WTC11 (cell line): ENCODE measurements at places on chromosomes 13 and 19. TPM values are rescaled to one million over a fixed set of nuclear protein-coding genes. Genes with fewer than 3 reads are reported as not detected.

GRCh38 chr19:49157445-49158224 lies at the start of gene TRPM4:
TSS of gene TRPM4 (plus strand) at chr19:49157792. CDS start at chr19:49157867, 75 bp downstream.
- peak; percentile 97 for DNase-seq

DNA sequence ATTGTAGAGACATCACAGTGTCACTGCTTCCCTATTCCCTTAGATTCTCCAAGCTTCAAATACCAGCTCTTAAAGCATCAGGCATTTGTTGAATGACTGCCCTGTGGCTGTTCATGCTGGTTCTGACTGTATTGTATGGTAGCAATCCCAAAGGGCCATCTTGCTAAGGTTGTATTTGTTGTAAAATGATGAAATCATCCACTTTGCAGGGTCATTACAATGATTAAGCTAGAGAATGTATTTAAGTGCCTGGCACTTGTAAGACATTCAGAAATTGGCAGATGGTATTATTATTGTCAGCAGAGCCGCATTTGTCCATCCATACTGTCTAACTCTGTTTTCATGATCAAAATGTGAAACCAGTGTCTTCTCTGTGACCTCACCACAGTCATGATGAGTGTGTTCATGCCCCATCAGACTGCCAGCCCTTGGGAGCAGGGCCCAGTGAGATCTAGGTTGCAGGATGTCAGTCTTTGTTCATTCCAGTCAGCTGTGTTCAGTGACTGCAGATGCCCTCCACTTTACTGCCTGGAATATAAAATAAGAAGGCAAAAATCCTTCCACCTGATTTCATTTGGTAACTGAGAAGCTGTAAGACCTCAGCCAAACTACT lies 86.1 kb downstream of the DHRS12 start:
- no peak for DNase-seq

The ONECUT3 gene
- total RNA-seq, result 0.04 TPM in 1 of 3 replicates, not detected in the others

The QPCTL gene
- 23.8 to 33.3 TPM (median 27.5 TPM) in 3 replicates for total RNA-seq

DNA sequence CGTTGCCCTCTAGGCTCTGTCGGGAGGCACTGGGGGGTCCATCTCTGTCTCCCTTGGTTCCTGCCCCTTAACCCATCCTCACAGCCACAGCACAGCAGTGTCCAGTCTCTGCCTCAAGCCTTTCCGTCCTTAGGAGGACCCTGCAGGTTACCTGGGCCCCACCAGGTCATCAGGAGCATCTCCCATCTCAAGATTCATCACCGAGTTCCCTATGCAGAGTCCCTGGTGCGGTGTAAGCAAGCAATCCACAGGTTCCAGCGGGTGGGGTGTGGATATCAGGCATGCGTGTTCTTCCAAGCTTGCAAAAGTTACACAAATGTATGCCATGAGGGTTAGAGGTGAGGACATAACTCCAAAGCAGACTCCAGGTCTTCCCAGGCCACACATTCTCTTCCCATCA lies 20.9 kb upstream of the GAS6 start:
- DNase-seq, result no peak

The S1PR5 gene
- 3.8 to 5.4 TPM (median 4.1 TPM) in 3 replicates for total RNA-seq

DNA sequence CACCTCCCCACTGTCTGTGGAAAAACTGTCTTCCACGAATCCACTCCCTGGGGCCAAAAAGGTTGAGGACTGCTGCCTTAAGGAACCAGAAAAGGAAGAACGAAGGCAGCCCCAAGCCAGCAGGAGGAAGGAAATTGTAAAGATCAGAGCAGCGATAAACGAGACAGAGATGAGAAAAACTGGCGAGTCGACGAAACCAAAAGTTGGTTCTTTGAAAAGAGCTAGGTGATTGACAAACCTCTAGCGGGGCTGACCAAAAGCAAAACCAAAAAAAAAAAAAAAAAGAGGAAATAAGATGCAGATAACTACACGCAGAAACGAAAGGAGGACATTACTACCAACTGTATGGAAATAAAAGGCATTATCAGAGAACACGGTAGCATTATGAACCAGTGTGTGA lies 76.9 kb downstream of the GADD45B start:
- no peak for DNase-seq

- peak; percentile 91 for DNase-seq
These were observed 9.7 kb upstream of the GIPC1 start for GRCh38 chr19:14505488-14506239.

DNA sequence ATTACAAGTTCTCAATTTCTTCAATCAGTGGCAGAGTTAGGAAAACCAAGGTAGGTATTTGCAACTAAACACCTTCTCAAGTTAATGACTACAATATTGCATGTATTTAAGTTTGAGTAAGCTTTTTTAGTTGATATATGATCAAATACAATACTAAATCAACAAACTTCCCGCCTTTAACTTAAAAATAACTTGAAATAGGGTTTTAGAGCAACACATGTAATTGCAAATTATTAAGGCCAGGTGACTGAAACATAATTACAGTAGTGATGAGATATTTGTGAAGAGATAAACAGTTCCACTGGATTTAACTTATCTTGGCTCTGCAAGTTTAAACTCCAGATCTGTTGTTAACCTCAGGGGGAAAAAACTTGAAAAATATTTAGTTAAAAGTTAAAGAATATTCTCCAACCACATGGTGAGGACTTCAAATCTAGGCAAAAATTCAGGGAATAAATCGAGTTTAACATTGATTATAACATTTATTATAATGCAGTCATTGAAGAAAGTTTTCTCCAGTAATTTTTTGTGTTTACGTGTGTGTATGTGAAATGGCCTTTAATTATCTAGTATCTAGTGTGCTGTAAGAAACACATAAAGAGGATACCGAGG lies 3.6 kb downstream of the DACH1 start:
- DNase-seq, result no peak
